ENCODE measurements at places on chromosomes 1 and 21. TPM values are rescaled to one million over a fixed set of nuclear protein-coding genes. Genes with fewer than 3 reads are reported as not detected.

THRAP3 gene
- total RNA-seq = 108 TPM

ANKRD45 gene
- total RNA-seq = not detected

ZBTB21 gene
- 43.3 TPM for total RNA-seq

UTS2 gene
- total RNA-seq = not detected

GJA8 gene
- total RNA-seq = not detected

SLC35D1 gene
- 19.6 TPM for total RNA-seq

RIIAD1 gene
- total RNA-seq = not detected

UQCRH gene
- total RNA-seq = 303 TPM

AMY2A gene
- total RNA-seq = not detected

RAB4A gene
- 32.3 TPM for total RNA-seq
